NCI-H2081 treated with DMSO at 0.1 percent for 48 hours (cell line): ENCODE measurements at places on chromosomes 11 and 22.

GRCh38 chr11:14764579-14765527 is 121.2 kb downstream of the PDE3B start:
- DNase-seq: no peak

DNA sequence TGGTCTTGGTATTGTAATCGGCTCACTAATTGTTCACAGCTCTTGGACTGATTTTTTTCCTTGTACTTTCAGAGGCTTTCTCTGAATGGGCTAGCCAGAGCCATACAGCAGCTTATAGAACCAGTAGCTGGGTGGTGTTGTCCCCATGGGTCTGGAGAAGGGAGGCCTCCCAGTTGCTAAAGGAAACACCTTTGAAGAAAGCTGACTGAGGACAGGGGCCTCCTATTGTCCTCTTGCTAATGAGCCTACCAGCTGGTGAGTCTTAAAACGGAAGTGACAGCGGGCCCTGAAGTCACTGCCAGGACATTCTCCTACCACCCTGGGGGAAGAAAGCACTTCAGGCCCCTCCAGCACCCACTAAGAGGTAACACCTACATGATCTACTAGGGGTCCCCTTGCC is 9.9 kb downstream of the FADS3 start:
- no peak for DNase-seq

GRCh38 chr22:37419969-37420685 is 7.2 kb downstream of the ELFN2 start:
- DNase-seq: no peak

DNA sequence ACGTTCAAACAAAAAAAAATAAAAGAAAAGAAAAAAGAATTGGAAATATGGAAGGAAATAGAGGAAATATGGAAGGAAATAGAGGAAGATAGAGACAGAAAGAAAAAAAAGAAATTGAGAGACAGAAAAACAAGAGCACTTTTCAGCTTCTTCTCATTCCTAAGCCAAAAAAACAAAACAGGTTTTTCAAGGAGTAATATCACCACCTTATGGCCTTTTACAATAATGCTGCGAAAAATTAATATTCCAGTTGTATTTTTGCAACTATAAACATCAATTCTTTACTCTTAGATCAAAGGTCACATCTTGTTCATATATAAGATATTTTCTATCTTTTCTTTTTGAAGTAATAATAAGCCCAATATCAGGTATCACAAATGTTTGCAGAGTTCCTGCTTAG is 328.3 kb downstream of the FAT3 start:
- DNase-seq: no peak

DNA sequence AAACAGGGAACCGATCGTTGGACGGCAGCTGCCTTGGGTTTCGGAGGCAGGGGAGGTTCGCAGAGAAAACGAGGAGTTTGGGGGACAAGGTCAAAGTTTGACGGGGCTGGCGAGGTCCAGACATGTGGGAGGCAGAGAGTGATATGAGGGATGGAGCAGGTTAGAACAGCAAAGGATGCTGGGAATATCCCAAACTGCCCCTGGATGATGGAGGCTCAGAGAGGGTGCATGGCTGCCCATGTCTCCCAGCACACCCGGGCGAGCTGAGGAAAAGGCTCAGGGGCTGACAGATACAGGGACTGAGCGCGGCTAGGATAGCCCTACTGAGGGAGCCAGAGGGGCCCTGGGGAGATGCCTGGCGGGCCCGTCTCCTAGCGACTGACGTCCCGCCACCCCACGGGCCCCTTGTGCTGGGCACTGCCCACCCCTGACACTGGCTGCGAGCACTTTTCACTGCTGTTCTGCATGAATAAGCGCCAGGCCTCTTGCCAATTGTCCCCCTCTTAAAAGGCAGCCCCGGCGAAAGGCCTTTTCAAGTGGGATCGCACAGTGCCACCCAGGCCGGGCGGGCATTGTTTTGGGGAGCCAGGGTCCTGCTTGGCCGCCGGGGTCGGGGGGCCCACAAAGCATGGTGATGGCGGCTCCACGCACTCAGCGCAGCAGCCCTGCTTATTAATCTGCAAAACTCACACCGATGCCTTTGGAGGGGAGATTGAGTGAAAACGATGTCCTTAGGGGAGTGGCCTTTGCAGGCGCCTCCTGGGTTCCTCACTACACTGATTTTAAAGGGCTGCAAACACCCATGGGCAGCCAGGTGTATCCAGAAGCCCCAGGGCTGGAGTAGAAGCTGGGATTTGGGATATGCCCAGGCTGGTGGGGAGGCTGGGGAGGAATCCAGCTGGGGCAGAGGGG is 90.0 kb upstream of the LINC01488 start:
- DNase-seq: no peak

- no peak for DNase-seq
Observed at GRCh38 chr11:77211040-77211451, 83.0 kb downstream of the MYO7A start.

GRCh38 chr11:69834811-69835800 is 15.9 kb upstream of the FGF3 start:
- no peak for DNase-seq

GRCh38 chr11:126333142-126333541 is 22.3 kb upstream of the ST3GAL4 start:
- no peak for DNase-seq

DNA sequence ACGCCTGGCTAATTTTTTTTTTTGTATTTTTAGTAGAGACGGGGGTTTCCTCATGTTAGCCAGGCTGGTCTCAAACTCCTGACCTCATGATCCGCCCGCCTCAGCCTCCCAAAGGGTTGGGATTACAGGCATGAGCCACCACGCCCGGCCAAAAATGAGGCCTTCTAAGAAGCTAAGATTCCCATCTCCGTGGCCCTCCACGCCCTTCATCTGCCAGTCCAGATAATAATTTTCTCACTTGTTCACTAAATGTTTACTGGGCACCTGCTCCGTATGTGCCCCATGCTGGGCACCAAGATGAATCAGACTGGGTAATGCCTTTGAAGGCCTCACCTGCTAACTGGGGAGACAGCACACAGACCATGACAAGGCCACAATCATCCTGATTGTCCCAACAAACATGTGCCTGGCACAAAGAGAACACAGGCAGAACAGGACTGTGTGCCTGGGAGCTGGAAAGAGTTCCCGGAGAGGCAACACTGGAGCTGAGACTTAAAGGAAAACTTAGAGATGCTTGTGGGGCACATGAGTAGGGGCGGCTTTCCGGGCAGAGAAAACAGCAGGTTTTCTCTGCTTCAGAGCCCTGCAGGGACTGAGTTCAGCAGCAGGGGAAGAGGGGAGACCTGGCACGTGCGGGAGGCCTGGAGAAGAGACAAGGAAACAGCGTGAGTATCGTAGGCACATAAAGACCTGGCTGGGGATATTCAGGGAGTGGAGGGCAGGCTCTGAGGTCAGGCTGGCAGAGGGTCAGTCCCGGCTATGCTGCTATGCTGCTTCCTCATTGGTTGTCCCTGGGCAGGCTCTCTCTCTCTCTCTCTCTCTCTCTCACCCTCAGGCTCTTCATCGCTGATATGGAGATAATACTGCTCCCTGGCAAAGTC is 2.4 kb downstream of the KIAA0930 start:
- DNase-seq: no peak

- no peak for DNase-seq
Observed at GRCh38 chr22:22403306-22403705, 105.2 kb downstream of the ZNF280B start.

GRCh38 chr11:88301488-88302140 is 35.9 kb downstream of the CTSC start:
- no peak for DNase-seq

- peak; percentile 47 for DNase-seq
Observed at GRCh38 chr11:18105802-18106574, at the start of gene SAAL1. Gene SAAL1, minus strand, starts transcription at chr11:18106082. Its CDS starts 41 bp downstream, at chr11:18106041.

GRCh38 chr11:102191832-102192231 is 81.6 kb downstream of the YAP1 start:
- DNase-seq: no peak

GRCh38 chr11:1943977-1944376 is 3.2 kb upstream of the MRPL23 start:
- no peak for DNase-seq

- no peak for DNase-seq
Observed at GRCh38 chr11:129283141-129283540, 91.0 kb upstream of the ARHGAP32 start.

- no peak for DNase-seq
Observed at GRCh38 chr22:30245181-30245984, 1.2 kb downstream of the LIF start.

- no peak for DNase-seq
Observed at GRCh38 chr22:23306438-23306921, 126.2 kb downstream of the BCR start.

DNA sequence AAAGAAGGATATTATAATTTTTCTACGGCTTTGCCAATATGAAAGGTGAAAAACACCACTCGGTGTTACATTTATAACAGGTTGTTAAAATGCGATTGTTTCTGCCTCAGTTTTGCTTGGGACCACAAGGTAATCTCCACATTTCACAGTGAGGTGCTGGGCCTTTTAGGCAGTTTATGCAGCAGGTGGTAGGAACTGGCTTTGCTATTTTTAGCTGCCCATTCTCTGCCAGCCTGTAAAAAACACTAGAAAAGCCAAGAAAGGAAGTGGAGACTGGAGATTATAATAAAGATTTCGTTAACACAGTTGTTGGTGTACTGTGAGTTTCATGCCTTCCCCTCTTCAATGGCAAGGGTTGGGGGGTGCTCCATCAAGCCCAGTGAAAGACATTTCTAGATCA is 8.0 kb upstream of the MRPL16 start:
- no peak for DNase-seq

DNA sequence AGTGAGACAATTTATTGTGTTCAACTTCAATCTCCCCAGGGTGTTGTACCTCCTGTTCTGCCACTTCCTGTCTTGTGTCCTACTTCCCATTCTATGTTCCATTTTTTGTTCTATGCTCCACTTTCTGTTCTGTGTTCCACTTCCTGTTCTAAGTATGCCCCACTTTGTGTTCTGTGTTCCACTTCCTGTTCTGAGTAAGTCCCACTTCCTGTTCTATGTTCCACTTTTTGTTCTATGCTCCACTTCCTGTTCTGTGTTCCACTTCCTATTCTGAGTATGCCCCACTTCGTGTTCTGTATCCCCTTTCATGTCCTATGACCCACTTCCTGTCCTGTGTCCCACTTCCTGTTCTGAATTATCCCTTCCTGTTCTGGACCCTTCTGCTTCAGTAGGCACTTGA is 732.7 kb downstream of the TBC1D22A start:
- no peak for DNase-seq

DNA sequence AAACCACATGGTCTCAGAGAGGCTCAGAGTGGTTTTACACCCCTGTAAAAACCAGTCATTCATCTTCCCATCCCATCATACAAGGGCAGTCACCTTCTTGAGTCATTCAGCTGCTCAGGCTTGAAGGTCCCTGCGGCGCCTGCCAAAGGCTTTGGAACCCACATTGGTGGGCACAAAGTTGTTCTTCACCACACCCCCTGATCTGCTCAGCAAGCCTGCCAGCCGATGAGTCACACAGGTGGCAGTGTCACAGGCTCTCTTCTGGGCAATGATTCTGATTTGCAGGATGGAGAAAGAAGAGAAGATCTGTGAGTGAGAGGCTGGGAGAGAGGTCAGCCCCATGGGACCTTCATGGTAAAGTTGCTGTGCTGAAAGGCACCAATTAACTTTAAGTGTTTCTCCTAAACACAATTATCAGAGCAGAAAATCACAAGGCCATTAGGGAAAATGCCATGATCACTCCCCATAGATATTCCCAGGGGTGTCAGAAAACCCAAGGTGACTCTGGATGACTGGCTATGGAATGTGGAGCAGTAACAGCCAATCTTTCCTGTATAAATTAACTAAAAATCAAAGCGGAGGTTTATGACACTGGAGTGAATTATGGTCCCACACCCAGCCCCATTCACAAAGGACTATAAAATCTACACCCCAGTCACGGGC is 4.4 kb downstream of the CALCA start:
- no peak for DNase-seq

DNA sequence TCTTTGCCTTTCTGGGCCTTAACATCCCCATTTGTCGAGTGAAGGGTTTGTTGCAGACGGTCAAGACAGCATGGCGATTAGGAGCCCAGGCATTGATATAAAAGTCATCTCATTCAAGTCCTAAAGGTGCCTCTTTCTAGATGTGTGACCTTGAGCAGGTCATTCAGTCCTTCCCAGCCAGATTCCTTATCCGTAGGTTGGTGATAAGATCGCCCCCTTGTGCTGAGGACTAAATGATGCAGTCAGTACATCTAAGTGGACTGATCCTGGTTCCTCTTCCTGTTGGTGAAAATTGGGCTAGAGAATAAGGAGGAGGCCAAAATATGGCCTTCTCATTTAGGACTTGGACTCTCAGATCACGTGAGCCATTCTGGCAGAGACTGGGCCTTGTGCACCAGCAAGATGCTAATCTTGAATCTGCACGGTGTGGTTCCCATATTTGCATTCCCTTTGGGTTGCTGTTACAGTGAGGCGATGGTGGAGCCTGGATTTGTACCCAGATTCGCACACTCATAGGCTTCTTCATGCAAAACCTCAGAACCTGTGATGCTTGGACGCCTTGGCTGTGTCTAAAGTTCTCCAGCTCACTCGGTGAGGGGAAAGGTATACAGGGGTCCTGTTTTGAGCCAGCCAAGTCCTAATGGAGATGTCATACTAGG is 156.8 kb downstream of the MYO18B start:
- DNase-seq: no peak

- no peak for DNase-seq
Observed at GRCh38 chr11:118883368-118884071, at the start of gene CXCR5. Gene CXCR5, plus strand, starts transcription at chr11:118883892. Its CDS starts 50 bp downstream, at chr11:118883942.

DNA sequence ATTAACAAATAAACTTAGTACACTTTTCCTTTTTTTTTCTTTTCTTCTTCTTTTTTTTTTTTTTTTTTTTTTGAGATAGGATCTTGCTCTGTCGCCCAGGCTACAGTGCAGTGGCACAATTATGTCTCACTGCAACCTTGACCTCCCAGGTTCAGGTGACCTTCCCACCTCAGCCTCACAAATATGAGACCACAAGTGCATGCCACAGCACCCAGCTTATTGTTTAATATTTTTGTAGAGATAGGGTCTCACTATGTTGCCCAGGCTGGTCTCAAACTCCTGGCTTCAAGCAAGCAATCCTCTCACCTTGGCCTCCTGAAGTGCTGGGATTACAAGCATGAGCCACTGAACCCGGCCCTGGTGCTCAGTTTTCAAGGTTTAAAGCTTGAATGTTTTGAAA is 88.9 kb downstream of the ELP4 start:
- no peak for DNase-seq
